ENCODE measurements at places on chromosomes 6 and 20.

DNA sequence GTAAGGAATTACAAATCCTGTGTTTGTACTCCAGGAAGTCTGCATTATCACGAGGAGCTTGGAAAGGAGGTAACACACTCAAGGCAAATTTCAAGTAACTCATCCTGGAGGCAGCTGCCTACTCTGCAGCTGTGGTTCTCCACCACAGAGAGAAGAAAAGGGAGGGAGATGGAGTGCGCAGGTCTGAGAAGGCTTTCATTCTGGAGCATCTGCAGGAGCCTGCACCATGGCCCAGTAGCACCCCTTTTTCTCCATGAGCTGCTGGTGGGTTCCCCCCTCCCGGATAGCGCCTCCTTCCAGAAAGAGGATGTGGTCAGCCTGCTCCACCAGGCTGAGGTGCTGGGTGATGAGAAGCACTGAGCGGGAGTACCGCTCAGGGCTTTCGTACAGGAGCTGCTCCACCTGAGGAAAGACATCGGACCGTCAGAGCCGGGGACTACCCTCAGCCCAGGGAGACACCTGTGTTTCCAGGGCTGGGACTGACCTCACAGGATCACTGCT, 1.6 kb upstream of the PSMB8 start:
- DNase-seq = no peak

- DNase-seq = no peak
Observed at GRCh38 chr6:76441875-76442274, 369.4 kb upstream of the IMPG1 start.

DNA sequence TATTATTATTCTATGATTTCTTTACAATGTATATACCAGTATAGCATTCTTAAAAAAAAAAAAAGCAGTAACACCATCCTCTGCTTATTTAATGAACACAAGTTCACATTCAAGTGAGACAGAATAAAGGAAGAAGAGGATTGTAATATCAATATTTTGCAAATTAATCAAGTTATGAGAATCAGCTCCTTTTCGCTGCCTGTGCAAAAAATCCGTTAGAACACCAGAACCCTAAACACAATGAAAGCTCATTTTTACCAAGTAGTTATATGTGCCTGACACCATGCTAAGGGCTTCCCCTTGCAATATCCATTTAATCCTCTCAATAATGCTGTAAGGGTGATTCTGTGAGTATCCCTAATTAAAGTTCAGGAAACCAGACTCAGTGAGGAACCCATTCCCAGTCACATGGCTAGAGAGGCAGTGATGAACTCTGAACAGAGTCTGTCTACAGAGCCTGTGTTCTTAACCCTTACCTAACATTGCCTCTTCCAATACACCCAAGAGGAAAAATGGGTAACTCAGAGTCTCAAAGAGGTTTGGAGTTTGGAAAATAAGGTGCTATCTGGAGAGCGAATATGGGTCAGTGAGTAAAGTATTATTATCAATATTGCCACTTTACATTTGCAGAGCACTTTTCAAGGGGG, 66.8 kb downstream of the CDC40 start:
- DNase-seq = no peak

DNA sequence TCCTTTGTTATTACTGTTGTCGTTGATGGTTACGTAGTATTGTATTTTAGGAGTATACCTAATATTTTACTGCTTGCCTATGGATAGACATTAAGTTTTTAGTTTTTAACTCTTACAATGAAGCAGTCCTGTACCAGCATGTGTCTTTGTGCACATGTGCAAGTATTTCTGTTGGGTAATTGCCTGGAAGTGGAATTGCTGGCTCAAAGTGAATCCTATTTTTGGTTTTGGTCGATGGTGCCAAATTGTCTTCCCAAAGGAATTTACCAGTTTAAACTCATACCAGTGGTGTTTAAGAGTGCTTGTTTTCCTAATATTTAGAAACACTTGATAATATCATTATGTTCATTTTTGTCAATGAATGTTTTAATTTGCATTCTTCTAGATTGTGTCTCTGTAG, 75.5 kb downstream of the ANKS1A start:
- DNase-seq = no peak

GRCh38 chr20:1085492-1086276, 32.7 kb upstream of the PSMF1 start:
- DNase-seq = no peak

- no peak for DNase-seq
Observed at GRCh38 chr6:106069478-106069877, 16.7 kb upstream of the PRDM1 start.

- DNase-seq = no peak
Observed at GRCh38 chr6:167760979-167761793, 65.5 kb upstream of the AFDN start.

DNA sequence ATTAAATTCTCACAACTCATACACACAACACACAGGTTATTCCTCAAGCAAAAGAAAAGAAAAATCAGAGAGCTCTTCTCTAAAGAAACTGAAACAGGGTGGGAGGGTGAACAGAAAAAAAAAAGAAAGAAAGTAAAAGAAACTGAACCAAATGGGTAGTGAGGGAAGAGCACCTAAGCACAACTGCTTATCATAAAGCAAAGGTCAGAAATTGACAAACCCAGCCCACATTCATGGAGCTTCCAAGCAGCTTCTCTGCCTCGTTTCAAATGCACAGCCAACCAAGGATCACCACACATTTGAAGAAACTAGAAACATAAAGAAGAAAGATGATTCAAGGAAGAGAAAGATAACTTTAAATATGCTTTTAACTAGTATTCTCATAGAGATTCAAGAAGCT, 90.5 kb downstream of the RNGTT start:
- no peak for DNase-seq

DNA sequence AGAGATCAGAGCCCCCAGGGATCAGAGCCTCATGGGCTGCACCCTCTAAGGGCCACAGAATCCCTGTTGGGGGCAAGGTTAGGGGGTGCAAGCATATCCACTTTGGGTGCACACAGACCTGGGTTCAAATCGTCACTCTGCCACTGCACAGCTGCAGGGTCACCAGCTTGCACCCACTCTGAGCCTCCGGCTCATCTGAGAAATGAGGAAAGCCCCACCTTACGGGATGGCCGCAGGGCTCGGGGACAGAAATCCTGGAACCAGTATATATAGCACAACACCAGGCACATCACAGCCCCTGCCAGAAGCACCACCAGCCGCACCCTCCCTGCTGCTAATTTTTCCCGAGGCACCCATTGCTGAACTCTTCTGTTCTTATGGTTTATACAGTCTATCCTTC, 169.6 kb downstream of the NFATC2 start:
- DNase-seq = no peak

DNA sequence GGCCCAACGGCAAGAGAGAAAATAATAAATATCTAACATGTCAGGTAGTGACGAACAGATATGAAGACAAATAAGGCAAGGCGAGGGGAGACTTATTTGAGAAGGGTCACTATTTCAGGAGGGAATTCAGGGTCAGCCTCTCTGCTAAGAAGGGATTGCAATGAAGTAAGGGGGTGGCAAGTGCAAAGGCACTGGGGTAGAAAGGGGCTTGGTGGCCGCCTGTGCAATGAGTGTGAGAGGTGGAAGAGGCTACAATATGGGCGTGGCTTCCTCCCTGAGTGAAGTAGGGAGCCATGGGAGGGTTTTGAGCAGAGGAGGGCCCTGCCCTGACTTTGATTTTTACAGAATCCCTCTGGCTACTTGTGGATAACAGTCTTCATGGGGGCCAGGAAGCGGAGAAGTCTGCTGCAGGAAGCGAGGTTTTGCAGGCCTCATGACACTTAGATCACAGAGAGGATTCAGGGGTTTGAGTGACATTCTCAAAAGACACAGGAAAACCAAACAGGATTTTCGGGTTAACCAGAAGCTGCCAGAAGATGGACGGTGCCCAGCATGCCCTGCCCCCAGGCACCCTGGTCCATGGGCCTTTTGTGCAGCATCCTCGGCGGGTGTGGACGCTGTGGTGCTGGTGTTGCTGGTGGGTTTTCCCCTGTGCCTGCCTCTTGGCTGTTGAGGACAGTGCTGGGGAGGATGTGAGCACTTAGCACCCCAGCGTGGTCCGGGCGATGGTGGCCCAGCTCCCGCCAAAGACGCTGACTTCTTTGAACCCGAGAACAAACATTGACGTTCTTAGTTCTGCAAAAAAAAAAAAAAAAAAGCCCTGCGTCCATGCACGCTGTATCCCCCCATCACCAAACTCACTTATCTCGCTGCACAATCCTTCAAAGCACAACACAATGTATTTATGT, 124.2 kb upstream of the PTPN1 start:
- DNase-seq = no peak

DNA sequence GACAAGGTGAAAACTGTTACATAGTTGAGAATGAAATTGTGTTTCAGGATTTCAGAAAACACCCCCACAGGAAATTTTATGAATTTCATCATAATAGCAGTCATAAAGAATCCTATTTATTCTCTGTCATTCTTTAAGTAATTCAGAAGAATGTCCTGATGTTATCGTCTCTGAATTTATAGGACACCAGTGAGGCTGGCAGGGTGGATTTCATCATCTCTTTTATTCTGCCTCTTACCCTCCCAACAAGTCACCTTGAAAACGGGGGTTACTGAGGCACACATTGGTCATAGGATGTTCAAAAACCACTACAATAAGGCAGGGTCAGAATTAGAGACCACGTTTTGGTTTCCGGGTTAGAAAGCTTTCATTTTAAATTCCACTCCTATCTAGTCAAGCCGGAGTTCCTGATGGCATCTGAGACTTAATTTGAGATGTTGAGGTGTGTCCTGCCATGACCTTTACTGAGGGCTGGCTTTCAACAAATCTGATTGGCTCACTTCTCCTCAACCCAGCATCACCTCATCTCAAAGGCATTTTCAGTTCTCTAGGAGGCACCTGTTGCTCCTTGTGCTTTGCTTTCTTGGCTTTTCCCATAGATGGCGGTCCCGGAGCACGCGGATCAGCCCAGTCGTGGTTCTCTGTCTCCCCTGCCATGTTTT, 230.6 kb upstream of the SUPT3H start:
- DNase-seq = no peak

- no peak for DNase-seq
Observed at GRCh38 chr6:54778731-54779130, 67.8 kb upstream of the FAM83B start.

All from omental fat pad (tissue), 4 donors.